Neuronal stem cell (in vitro differentiated cells): ENCODE measurements at places on chromosomes 11 and 22.

- DNase-seq: no peak
Measured at GRCh38 chr22:27134315-27134701, 476.9 kb downstream of the MIAT start.

GRCh38 chr11:47863189-47863897 lies 15.2 kb upstream of the NUP160 start:
- DNase-seq: no peak

GRCh38 chr11:116837231-116838091 lies at the start of gene APOA1:
APOA1 (minus strand) TSS chr11:116837622; CDS start chr11:116837387, 235 bp downstream.
- peak; percentile 21 for DNase-seq

DNA sequence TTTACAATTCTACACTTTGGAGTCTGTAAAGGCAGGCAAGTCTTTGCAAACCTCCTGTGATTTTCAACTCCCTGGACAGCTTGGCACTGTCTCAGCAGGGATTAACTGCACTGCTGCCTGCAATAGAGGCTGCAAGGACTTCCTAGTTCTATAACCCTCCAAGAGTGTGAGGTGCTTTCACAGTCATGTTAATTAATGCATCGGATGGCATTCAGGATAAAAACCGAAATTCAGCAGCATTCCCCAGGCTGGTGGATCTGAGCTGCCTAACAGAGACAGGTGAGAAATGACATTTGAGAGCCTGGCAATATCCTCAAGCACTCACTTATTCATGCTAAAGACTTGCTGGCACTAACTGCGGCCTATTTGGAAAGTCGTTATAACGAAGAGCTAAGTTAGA lies 85.0 kb downstream of the LARGE1 start:
- no peak for DNase-seq

DNA sequence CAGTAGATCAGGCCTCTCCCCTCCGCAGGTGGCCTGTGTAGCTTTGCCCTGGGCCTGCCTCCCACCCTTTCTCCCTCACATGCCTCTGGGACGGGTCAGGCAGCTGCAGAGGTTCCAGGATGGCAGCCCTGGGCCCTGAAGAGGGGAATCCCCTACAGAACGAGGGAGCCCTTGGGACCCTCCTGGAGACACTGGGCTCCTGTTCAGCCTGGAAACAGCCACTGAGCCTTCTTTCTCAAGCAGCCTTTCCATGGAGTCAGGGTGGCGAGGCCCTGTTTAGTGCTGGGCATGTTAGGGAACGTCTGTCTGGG lies 720.9 kb downstream of the BRD1 start:
- DNase-seq: no peak

- DNase-seq: no peak
Measured at GRCh38 chr11:75422248-75423231, 10.5 kb downstream of the KLHL35 start.

GRCh38 chr11:2300290-2300935 lies 1.3 kb downstream of the C11orf21 start:
- no peak for DNase-seq

GRCh38 chr11:125082611-125083311 lies 19.7 kb downstream of the SLC37A2 start:
- DNase-seq: no peak

GRCh38 chr22:30743257-30744020 lies 48.8 kb downstream of the OSBP2 start:
- DNase-seq: no peak

GRCh38 chr11:7592711-7593110 lies 78.9 kb downstream of the PPFIBP2 start:
- no peak for DNase-seq

- no peak for DNase-seq
Measured at GRCh38 chr11:70860888-70861287, 391.5 kb downstream of the SHANK2 start.

GRCh38 chr11:85088286-85088685 lies 538.9 kb downstream of the DLG2 start:
- no peak for DNase-seq

DNA sequence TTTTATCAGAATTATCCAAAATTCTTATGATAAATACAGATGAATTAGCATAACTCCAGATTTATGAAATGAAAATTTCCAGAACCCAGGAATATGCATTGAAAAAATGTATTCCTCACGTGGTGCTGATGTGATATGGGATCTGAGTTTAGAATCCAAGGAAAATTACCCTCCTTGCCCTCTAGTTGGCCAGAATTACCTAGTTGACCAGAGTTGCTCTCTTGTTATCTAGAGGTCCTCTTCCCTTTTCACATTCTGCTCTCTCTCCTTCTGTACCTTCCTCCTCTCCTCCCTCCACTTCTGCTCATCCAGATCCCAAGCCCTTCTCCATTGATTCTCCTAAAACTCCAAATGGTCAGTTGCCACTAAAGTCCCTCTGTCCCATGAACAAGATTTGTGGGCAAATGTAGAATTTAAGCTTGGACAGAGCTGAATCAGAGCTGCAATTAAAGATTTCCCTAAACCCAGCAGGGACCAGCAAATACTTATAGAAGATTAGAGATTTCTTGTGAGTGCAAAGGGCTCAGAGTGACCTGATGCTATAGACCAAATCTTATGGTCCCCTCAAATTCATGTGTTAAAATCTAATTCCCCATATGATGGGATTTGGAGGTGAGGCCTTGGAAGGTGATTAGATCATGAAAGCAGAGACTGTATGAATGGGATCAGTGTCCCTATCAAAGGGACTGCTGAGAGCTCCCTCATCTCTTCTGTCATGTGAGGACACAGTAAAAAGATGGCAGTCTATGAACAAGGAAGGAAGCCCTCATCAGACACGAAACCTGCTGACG lies 103.2 kb upstream of the IGLL5 start:
- DNase-seq: no peak

DNA sequence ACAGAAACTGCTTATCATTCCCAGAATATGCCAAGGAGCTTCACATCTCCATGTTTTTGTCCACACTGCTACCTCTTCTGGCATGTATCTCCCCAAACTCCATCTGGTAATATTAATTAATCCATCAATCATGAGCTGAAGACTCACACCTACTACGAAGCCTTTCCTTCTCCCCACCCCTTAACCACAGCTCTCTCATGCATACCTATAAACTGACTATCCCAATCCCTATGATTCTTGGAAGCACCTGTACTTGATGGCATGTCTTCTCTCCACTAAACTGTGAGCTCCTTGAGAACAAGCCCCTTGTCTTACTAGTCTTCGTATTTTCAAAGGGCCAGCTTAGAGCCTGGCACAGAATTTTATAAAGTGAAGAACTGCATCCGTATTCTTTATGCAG lies 47.3 kb downstream of the RELT start:
- DNase-seq: no peak

DNA sequence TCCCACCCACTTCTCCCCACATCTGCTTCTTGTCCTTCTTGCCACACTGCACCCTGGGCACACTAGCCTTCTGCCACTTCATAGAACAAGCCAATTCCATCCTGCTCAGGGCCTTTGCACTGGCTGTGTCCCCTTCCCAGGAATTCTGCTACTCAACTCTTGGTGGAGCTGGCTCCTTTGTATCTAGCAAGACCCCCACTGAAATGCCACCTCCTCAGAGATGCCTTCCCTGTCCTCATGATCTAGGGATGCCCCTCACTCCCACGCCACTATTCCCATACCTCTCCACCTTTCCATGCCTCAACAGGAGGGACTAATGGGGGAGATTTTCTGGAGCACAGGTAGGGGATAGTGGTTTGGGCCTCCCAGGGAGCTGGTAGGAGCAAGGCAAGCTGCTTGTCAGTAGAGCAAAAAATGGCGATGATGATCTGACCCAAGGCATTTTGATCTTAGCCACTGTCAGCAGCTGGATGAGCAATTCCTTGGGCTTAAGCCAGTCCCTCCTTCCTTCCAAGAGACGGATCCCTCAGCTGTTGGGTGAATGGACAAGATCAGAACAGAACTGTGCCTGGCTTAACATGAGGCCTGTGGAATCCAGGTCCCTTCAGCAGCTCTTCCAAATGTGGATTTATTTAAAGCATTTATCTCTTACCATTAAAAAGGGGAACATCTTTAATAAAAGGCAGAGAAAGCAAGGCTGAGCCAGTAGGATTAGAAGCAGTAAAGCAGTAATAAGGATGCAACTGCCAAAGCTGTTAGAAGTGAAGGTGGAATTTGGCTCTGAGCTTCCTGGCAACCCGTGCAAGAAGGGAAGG lies 4.0 kb upstream of the PRDM11 start:
- no peak for DNase-seq

GRCh38 chr22:43996170-43996980 lies 27.7 kb upstream of the PARVB start:
- DNase-seq: no peak

- DNase-seq: no peak
Measured at GRCh38 chr11:66981976-66982578, 7.0 kb downstream of the C11orf86 start.

GRCh38 chr11:111878385-111878848 lies 548 bp downstream of the FDXACB1 start:
- no peak for DNase-seq

- DNase-seq: no peak
Measured at GRCh38 chr22:46072110-46072881, 78.0 kb upstream of the PPARA start.

DNA sequence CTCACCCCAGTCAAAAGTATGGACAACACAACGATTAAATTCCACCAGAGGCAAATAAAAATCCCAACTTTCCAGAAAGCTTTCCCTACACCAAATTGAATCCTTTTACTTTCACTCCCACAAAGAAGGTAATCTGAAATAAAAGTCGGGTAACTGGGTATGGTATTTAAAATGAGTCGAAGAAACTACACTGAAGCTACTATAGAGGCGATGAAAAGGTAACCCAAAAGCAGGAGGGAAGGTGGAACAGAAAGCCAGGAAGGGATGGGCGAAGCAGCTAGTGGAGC lies 1.1 kb downstream of the PICALM start:
- DNase-seq: no peak
